ENCODE measurements at places on chromosomes 3 and 15.

DNA sequence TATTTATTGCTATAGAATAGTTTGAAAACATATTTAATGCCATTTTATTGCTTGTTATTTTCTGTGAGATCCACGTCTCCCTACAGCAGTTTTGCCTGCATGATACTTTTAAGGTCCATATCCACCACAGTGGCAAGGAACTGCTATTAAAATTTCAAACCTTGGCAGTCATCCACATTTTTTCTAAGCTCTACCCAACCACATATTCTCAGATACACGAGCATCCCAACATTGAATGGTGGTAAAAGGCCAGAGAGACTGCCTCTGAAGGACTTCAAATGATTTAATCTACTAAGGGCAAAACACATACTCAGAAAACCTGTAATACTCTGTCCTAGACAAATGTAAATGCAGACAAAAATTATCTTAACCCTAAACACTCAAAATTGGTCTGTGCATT lies 173.1 kb downstream of the ERC2 start:
- no peak for DNase-seq

DNA sequence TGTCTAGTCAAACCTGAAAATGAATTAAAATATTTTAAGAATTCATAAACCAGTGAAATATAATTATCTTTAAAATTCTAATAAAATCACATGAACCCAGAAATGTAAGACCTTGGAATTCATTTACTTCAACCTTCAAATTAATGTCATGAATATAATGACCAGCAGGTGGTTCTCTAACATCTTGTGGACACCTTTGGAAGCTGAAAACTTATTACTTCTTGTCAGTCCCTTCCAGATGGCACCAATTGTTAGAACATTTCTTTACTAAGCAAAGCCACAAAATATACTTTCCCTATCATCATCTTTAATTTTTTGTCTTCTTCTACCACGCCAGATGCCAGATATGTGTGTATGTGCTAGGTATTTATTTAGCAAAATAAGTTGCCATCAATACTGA lies 240.0 kb downstream of the MBNL1 start:
- DNase-seq, result no peak

DNA sequence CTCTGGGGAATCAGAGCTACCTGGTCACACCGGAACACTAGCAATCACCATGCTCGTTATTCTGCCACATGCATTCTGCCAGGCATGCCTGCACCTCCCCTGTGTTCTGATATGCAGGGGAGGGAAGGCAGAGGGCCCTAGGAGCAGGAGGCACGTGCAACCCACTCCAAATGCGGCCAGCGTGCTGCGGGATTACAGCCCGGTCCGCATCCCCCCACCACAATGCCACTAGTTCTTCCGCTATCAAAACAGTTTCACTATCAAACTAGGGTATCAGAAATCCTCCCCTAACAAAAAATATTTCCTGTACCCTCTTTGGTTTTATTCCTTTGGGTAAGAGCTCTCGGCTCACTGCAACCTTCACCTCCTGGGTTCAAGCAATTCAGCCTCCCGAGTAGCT lies 223.2 kb upstream of the IGF1R start:
- DNase-seq, result no peak

DNA sequence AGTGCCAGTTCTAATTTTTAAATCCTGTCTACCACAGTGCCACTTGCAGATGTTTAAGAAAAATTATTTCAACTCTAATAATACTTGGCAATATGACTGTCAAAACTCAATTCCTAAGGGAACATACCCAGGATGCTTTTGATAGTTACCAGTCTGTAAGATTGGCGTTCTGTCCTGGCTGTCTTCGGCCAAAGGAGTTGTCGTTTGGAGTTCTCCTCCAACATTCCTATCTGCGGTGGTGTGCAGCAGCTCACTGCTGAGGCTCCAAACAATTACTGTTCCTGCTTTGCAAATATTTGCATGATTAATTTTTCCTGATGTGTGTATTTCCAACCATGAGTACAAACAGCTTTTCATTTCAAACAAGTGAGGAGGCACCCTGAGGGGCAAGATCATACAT lies 330.8 kb upstream of the DPH6 start:
- no peak for DNase-seq

DNA sequence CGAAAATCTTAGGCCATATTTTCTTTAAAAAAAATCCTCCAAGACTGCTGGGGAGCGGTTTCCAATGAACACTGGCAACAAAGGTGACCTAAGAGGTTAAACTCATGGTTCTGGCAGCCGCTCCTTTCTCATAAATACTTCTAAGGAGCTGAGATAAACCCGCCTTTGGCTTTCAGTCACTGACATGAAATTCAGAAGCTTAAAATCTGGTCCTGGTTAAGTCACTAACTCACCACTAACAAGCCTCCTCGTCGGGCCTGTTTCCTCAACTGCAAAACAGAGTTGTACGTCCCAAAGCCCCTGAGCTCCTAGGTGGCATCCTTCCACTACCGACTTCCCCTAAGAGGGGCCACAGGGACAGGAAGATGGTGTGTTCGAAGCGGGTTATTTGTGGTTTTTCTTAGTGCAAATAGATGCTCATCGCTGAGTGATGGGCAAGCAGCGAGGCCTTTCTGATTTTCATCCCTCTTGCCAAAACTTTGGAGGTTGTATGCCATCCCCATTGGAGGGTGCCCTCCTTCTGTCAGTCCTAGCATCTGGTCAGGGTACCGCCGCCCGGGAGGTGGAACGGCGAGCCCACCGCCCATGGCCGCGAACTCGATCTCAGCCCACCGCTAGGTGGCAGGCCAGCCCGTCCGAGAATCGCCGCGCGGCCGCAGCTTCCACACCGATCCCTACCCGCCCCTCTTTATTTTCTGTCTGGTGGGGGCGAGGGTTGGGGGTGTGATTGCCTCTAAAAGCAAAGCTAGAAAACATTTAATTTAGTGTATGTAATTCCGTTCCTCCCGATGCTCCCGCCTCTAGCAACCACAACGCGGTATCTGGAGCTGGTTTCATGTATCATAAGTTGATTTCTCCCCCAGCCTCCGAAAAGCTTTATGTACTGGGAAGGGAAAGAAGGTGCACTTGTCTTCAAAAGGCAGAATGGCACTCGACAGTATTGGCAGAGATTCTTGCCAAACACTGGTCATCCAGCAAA lies 4.6 kb downstream of the BCL6 start:
- DNase-seq, result no peak

- DNase-seq, result no peak
Observed at GRCh38 chr15:51675234-51675633, 6.1 kb upstream of the SCG3 start.

GRCh38 chr3:172132721-172133311 lies 93.4 kb downstream of the FNDC3B start:
- no peak for DNase-seq

Data from NCI-H2029 (cell line).